ENCODE measurements at places on chromosomes 2 and 18. TPM values are rescaled to one million over a fixed set of nuclear protein-coding genes. Genes with fewer than 3 reads are reported as not detected.
A peak's percentile ranks its signal among the peaks of the same experiment; 100 is the strongest.

SLC14A1 gene
- 3.5 TPM for total RNA-seq

LRATD1 gene
- total RNA-seq: not detected

ARHGAP25 gene
- 117 TPM for total RNA-seq

MTIF2 gene
- total RNA-seq: 32.8 TPM

ANKRD30B gene
- total RNA-seq: not detected

MC4R gene
- not detected for total RNA-seq

RBM44 gene
- 1.1 TPM for total RNA-seq

PDE6D gene
- total RNA-seq: 34.1 TPM

SLC8A1 gene
- total RNA-seq: 0.68 TPM

CPO gene
- not detected for total RNA-seq

DNA sequence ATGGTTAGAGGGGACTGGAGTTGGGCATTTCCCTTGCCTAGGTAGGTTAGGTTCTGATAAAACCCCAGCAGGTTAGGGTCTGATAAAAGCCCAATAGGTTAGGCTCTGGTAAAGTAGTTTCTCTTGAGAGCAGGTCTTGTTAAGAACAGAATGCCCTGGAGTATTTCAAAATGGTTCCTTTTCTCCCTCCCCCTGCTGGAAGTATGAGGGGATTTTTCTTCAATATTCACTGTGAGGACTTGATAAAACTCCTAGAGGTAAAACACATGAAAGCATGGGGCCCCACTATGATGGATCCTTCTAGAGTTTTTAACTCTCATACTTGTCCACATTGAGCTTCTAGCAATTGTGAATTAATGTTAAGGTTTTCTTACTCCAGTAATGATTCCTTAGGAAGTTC lies 27.6 kb downstream of the ANKAR start:
- no peak overlapping the region for H3K4me3 ChIP-seq
- H3K27me3 ChIP-seq: no peaks in the 10 kb centered on the region
- H3K27ac ChIP-seq: no peak overlapping the region
- peaks cover 1% of the 10 kb centered on the region for H3K36me3 ChIP-seq

DNA sequence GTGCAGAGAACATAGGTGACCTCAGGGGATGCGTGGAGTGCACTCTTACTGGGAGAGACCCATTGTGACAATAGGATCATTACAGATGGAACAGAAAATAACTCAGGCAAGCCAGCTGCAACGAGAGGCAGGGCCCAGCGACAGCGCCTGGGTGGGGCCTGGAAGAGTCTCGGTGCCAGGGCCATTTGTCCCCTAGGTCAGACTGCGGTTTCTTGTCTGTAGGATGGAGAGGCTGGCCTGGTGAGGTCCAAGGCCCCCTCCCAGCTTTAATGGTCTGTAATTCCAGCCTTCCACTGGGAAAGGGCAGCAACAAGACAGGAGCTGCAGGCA lies 208.6 kb upstream of the APCDD1 start:
- H3K36me3 ChIP-seq: no peaks in the 10 kb centered on the region
- DNase-seq: no peak
- no peaks in the 10 kb centered on the region for H3K4me1 ChIP-seq
- no peak overlapping the region for H3K4me3 ChIP-seq

DNA sequence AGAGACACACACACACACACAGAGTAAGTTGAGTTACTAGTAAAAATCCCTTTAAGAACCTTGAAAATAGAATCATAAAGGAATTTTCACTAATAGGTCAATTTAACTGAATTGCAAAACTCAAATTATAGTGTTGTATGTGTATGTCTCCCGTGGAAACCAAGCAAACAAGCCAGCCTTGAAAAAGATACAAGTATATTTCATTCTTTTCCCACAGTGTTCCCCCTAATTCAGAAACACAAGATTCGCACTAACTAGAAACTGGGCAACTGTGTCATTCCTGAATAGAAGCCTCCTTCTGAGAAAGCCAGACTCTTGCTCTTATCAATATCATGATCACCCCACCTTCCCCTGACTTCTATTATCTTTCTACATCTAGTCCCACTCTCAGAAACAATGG lies 229.5 kb downstream of the PIEZO2 start:
- H3K4me3 ChIP-seq: no peak overlapping the region
- no peak overlapping the region for H3K27ac ChIP-seq
- DNase-seq: no peak
- no peaks in the 10 kb centered on the region for H3K36me3 ChIP-seq
- H3K4me1 ChIP-seq: no peaks in the 10 kb centered on the region

DNA sequence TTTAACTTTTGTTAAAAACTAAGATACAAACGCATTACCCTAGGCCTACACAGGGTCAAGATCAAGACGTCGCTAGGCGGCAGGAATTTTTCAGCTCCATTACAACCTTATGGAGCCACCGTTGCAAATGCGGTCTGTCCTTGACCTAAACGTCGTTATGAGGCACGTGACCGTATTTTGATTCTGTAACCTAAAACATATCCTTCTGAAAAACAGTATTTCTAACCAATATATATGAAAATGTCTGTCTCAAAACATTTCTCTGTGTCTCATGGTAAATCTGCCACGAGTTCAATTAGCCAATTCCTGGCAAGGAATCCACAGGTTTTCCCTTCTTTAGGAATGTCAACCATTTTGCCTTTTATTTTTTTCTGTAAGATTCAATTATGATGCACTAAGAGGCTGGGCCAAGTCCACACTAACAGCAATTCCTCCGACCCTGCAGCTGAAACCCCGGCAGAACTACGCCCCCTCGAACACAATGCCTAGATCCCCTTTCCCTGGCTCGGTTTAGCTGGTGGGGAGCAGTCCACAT lies 1.7 kb downstream of the RTN4 start:
- H3K27ac ChIP-seq: peak overlapping the region; percentile 92
- H3K4me1 ChIP-seq: peaks cover 37% of the 10 kb centered on the region

- no peak for DNase-seq
- peaks cover 1% of the 10 kb centered on the region for H3K36me3 ChIP-seq
- H3K27me3 ChIP-seq: no peaks in the 10 kb centered on the region
- no peak overlapping the region for H3K27ac ChIP-seq
These were observed 133.1 kb upstream of the PELI1 start for GRCh38 chr2:64277101-64277849.

GRCh38 chr2:96832408-96832753 lies 11.4 kb downstream of the ANKRD23 start:
- H3K27me3 ChIP-seq: no peaks in the 10 kb centered on the region
- no peaks in the 10 kb centered on the region for H3K4me1 ChIP-seq
- H3K27ac ChIP-seq: no peak overlapping the region
- no peak overlapping the region for H3K4me3 ChIP-seq
- peaks cover 13% of the 10 kb centered on the region for H3K36me3 ChIP-seq
- DNase-seq: no peak

- H3K4me3 ChIP-seq: no peak overlapping the region
- H3K36me3 ChIP-seq: no peaks in the 10 kb centered on the region
- H3K27me3 ChIP-seq: no peaks in the 10 kb centered on the region
- DNase-seq: no peak
- H3K27ac ChIP-seq: no peak overlapping the region
These were observed 922.5 kb downstream of the SUCLG1 start for GRCh38 chr2:83536556-83536955.

DNA sequence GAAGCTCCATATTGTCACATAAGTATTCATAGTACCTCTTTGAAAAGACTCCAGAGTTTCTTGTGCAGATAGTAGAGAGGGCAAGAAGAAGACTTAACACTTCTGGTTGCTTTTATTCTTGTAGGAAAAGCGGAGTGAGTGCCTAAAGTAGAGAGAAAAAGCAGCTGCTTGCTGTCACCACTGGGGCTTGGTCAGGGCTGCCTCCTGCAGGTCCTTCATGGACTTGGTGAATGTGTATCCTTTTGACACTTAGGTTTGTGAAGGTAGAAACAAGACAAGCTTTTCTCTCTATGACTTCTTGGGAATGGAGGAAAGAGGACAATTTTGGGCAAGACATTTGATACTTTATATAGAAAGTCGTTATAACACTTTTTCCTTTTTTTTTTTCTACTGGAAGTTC lies 312.8 kb upstream of the FANCL start:
- no peak overlapping the region for H3K4me3 ChIP-seq
- peaks cover 3% of the 10 kb centered on the region for H3K27me3 ChIP-seq
- H3K36me3 ChIP-seq: no peaks in the 10 kb centered on the region
- DNase-seq: no peak

- H3K4me1 ChIP-seq: no peaks in the 10 kb centered on the region
- no peaks in the 10 kb centered on the region for H3K36me3 ChIP-seq
- no peak overlapping the region for H3K27ac ChIP-seq
- DNase-seq: no peak
- no peak overlapping the region for H3K4me3 ChIP-seq
These were observed 24.1 kb upstream of the EPHA4 start for GRCh38 chr2:221596192-221596591.

DNA sequence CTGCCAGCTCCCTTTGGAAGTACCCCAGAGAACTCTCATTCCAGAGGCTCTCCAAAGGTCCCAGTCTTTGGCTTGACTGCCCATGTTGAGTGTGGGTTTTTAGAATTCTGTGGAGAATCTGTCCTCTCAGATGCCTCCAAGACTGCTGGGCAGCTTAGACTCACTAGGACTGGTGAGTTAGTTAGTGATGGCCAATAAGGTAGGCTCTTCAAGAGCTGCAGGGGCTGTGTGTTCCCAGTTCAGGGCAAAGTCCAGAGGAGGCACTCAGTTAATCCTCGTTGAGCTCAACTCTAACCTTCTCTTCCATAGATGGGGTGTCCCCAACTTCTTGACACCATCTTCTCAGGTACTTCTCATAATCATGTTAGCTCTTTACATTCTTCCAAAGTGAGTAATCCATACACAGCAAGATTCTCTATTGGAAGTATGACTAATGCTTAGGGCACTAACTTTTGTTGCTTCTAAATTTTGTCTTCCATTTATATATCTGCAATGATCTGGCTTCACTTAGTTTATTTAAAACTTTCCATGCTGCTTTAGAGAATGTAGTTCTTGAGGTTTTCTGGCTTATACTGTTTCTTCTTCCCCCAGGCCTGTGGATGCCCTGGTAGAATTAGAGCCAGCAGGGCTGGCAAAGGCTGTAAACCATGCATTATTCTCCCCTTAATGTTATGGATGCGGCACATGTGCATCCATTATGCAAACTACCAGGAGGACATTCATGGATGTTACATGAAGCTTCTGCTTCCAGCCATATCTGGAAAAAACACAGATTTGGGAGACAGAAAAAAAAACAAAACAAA lies 88.9 kb downstream of the POLE4 start:
- no peak overlapping the region for H3K4me3 ChIP-seq
- no peak for DNase-seq
- H3K36me3 ChIP-seq: no peaks in the 10 kb centered on the region
- no peaks in the 10 kb centered on the region for H3K27me3 ChIP-seq

DNA sequence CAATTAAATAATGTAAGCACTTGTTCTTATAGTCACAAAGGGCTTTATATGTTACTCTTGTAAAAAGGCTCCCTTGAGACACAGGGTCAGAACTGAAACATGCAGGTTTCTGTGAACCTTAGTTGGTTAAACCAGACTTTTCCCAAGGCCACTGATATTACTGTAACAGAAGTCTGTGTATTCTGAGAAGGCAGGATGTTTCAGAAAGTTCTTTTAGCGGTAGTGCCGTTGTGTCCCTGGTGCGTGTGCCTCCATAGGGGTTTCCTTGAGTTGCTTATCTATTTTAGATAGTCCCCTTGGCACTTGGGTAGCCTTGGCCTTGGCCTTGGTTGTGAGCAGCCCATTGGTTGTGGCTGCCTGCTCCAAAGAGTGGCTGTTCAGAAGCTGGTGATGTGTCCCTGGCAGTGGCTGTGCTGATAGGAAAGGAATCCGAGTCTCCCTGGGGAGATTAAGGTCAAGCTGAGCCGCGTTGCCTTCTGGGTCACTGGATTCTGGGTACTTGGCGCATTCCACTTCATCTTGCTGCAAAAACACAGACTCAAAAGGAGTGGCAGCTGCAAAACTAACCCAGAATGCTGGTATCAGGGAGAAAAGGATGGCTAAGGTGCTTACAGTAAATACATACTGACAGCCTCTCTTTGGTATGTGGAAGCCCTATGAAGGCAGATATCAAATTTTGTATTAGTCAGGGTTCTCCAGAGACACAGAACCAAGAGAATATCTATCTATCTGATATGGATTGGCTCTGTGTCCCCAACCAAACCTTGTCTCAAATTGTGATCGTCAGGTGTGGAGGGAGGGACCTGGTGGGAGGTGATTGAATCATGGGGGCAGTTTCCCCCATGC lies 69.7 kb downstream of the FHOD3 start:
- no peaks in the 10 kb centered on the region for H3K36me3 ChIP-seq
- H3K4me1 ChIP-seq: no peaks in the 10 kb centered on the region
- H3K4me3 ChIP-seq: no peak overlapping the region
- no peak for DNase-seq
- peaks cover 24% of the 10 kb centered on the region for H3K27me3 ChIP-seq

DNA sequence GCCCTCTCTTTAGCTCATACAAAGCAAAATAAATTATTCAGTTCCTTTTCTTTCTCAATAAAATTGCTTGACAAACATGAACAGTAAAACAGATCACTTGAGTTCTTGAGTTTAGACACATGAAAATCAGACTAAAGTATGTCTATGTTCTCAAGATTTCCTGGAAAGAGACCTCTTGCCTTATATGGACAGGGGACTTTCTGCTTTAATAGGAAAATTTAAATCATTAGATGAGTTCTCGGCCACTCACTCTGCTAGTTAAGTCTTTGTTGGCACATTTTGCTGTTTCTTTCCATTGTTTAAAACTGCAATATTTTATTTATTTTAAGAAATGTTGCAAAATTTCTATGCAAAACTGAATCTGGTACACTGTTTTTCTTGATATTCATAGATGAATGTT lies 207.8 kb downstream of the RND3 start:
- no peaks in the 10 kb centered on the region for H3K27me3 ChIP-seq
- DNase-seq: no peak
- H3K4me3 ChIP-seq: no peak overlapping the region

DNA sequence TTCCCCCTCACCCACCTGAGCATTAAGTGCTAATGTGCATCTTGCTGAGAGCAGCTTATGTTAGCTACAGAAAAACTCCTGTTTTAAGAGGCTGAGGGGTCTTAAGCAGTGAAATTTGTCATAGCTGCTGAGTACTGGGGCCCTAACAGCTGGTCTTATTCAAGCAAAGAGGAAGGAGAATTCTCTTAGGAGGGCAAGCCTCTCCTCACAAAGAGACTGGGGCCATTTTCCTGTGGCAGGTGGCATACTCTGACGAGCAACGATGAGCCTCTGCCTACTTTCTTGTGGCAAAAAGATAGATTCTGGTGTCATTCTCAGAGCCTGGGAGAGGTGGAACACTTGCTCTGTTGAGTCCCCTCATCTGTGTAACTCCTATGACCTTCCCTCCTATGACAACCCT lies 53.2 kb downstream of the SPRED2 start:
- peaks cover 26% of the 10 kb centered on the region for H3K27me3 ChIP-seq
- H3K36me3 ChIP-seq: no peaks in the 10 kb centered on the region
- H3K4me1 ChIP-seq: peaks cover 28% of the 10 kb centered on the region
- no peak for DNase-seq
- H3K4me3 ChIP-seq: no peak overlapping the region

- H3K27me3 ChIP-seq: no peaks in the 10 kb centered on the region
- DNase-seq: no peak
- no peak overlapping the region for H3K4me3 ChIP-seq
These were observed 504.3 kb downstream of the DCC start for GRCh38 chr18:52844323-52844722.

GRCh38 chr2:216698895-216699294 lies 3.5 kb upstream of the IGFBP5 start:
- H3K36me3 ChIP-seq: no peaks in the 10 kb centered on the region
- peaks cover 12% of the 10 kb centered on the region for H3K4me1 ChIP-seq
- DNase-seq: no peak
- no peak overlapping the region for H3K27ac ChIP-seq
- no peak overlapping the region for H3K4me3 ChIP-seq
- peaks cover 9% of the 10 kb centered on the region for H3K27me3 ChIP-seq

GRCh38 chr2:145095641-145096435 lies 575.9 kb upstream of the ZEB2 start:
- H3K36me3 ChIP-seq: no peaks in the 10 kb centered on the region
- DNase-seq: no peak
- H3K27ac ChIP-seq: no peak overlapping the region
- no peaks in the 10 kb centered on the region for H3K4me1 ChIP-seq
- no peak overlapping the region for H3K4me3 ChIP-seq

Data from activated naive CD8-positive, alpha-beta T cell treated with anti-CD3 and anti-CD28 coated beads, Interleukin-2, amount 10 ng/mL, durations not matched to agents 7 days and 5 days (primary cell).